ENCODE measurements at places on chromosomes 1 and 21. TPM values are rescaled to one million over a fixed set of nuclear protein-coding genes. Genes with fewer than 3 reads are reported as not detected.
A peak's percentile ranks its signal among the peaks of the same experiment; 100 is the strongest.

DNA sequence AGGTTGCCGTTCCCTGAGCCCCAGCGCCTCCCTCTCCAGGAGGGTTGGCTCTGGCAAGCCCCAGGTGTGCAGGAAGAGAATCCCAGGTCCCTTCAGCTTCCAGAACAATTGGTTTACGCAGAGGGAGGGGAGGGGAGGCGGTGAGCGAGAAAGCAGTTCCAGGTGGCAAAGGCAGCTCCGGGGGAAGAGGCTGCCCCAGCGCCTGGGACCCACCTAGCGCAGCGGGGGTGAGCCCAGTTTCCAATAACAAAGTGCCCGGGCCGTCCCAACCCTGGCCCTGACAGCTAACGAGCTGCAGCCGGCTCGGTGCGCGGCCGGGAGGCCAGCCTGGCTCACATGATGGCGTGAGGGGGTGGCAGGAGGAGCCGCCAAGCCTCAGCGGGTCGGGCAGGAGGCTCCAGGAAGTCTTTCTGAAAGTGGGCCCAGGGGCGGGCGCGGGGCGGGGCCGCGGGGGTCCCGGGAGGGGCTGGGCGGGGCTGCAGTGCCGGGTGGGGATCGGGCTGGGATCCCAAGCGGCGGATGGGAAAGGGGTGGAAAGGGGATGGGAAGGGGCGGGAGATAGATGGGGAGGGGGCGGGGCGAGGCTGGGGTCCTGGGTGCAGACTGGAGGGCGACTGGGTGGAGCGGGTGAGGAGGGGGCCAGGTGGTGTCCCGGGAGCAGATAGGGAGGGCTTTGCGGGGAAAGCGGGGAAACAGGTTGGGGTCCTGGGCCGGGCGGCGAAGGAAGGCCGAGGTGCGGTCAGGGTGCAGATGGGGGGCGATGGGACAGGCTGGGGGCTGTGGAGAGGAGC is 22.8 kb downstream of the DHRS3 start:
- peak; percentile 79 for DNase-seq

- DNase-seq, result no peak
These were observed 102.9 kb upstream of the PTGFR start for GRCh38 chr1:78387871-78388270.

GRCh38 chr1:182702826-182703524 is 18.6 kb upstream of the RGS8 start:
- no peak for DNase-seq

DNA sequence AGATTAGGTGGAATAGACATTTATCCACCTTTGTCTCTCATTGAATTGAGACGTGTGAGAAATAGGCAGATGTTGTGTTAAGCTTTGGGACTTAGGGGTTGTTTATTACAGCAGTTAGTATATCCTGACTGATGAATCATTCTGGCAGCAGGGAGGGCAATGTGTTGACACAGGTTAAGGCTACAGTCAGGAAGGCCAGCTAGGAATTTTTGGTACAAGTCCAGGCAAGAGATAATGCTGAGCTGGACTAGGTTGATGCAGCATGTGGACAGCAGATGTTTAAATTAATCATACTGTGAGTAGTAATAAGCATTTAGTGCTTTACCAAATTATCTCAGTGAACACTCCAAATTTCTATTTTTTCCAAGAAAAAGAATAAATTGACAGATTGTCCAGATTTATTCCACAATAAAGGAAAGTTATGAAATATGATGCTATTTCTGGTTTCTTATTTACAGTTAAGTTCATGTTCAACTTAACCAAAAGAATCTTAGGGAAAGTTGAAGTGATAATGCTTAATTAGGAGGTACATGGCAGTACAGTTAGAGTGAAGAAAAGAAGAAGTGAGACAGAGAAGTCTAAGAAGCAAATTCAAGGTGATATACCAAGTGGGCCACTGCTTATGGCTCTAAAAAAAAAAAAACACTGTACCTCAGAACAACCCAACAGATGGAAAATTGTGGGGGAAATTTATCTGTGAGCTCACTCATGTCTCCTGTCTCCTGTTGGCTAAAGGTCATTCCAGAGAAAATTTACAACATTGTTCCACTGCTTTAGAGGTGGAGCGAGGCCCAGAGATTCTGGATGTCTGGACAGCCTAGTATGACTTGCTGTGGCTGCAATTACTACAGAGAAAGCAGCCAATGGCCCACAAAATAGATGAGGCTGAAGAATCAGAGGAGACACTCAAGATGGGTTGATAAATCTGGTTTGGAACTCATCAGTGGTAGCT is 102.7 kb upstream of the C21orf91 start:
- no peak for DNase-seq

DNA sequence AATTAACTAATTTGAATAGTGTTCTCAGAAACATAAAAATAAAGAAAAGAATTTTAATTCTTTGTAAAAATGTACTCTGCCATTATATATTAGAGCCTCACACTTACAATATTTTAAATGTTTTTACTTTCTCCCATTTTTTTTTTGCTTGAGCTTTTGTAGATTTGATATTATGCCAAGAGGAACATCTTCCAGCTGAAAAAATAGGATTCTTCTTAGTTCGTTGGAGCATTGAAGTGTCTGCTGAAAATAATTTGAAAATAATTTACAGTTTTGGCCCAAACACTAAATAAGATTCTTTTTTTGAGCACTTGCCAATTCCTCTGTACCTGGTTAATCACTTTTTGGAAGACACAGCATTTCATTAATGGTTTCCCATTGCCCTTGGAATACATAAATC is 175.0 kb upstream of the COL11A1 start:
- no peak for DNase-seq

DNA sequence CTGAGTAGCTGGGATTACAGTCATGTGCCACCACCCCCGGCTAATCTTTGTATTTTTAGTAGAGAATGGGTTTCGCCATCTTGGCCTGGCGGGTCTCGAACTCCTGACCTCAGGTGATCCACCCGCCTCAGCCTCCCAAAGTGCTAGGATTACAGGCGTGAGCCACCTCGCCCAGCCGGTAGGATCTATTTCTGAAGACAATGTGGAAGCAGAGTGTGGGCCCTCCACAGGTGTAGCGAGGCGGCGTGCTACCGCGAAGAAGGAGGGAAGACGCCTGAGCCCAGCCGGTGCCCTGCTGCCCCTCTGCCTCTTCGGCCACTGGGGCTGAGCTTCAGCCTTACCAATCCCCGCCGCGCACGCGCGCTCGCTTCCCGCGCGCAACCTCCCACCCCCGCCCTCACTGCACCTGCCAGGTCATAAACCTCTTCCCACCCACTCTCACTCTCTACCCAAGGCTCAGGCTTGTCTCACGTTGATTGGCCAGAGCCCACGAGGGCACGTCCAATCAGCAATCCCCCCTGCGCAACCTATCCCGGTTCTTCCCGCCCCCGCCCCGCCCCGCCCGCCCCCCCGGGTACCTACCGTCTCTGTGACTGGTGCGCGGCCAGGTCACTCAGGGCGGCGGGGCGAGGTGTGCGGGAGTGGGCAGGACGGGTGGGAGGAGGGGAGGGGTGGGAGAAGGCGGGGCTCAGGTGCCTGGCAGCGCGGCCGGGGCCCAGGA is 409 bp upstream of the HOOK1 start:
- peak; percentile 62 for DNase-seq

Gene FAM151A
- total RNA-seq, result not detected

DNA sequence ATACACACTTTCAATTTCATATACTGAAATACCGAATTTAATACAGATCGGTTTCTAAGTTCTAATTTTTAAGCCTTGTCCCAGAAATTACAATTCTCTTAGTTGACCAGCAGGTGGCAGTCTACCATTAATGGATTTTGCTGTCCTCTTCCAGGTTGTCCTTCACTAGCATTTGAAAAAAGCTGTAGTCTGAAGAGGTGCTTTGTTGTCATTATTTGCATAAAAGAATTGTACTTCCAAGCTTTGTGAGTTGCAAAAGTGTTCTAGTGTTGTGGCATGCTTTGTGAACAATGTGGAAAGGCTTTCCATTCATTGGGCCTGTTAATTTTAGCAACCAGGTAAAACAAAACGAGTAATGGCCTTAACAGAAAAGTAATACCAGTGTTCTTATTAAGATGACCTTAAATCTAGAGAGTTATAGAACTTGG is 193.6 kb downstream of the RPS6KC1 start:
- DNase-seq, result no peak

DNA sequence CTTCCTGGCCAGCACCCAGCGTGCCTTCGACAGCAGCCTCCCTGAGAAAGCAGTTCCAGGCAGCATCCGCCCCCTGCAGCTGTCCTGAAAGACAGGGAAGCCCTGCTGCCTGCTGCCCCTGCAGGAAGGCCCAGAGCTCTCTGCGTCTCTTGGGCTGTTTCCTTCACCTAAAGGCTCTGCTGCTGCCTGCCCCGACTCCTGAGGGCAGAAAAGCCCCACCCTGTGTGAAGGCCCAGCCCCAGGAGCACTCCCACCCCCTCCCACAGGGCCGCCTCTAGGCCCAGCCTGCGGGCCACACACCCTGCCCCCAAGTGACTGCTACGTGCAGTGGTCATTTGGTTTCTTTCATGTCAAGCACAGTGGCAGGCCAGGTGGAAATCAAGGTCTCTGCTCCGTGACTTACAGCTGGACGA is 12.4 kb downstream of the RIPK4 start:
- no peak for DNase-seq

- DNase-seq, result no peak
These were observed 1.8 kb downstream of the BARHL2 start for GRCh38 chr1:90715309-90715708.

Gene TNFRSF14
- total RNA-seq, result 9.2 TPM
